ENCODE measurements at places on chromosomes 6 and 20.

- DNase-seq = no peak
Measured at GRCh38 chr20:48143435-48144081, 358.3 kb upstream of the SULF2 start.

GRCh38 chr6:45323656-45324224 lies 4.4 kb upstream of the RUNX2 start:
- DNase-seq = no peak

DNA sequence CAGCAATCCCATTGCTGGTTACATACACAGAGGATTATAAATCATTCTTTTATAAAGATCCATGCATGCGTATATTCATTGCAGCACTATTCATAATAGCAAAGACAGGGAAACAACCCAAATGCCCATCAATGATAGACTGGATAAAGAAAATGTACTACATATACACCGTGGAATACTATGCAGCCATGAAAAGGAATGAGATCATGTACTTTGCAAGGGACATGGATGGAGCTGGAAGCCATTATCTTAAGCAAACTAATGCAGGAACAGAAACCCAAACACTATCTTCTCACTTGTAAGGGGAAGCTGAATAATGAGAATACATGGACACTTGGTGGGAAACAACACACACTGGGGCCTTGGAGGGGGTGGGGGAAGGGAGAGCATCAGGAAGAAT lies 529.7 kb downstream of the TBC1D32 start:
- no peak for DNase-seq

- no peak for DNase-seq
Measured at GRCh38 chr6:44733868-44734267, 346.4 kb downstream of the CDC5L start.

GRCh38 chr6:14640631-14641030 lies 523.1 kb downstream of the CD83 start:
- DNase-seq = no peak

- DNase-seq = no peak
Measured at GRCh38 chr20:64080013-64080812, at the start of gene OPRL1. Gene OPRL1, plus strand, starts transcription at chr20:64080082. Its CDS starts 12,639 bp downstream, at chr20:64092721.

DNA sequence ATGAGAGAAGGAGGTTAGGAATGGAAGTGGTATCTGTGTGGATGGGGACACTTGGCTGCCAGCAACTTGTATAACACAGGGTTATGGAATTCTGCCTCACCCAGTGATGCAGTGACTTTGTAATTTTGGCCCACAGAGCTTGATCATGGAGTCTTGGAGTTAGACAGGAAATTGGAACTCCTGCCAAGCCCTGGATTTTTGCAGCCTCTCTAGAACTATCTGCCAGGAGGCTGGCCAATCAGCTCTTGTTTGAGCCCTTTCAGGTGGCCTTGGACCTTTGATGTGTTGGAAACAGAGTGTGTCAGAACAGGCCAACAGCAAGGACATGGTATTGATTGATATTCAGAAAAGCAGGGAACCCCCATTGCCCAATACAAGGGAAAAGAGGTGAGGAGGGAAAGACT lies 157.7 kb upstream of the GGTLC1 start:
- DNase-seq = no peak

- DNase-seq = no peak
Measured at GRCh38 chr20:2920473-2920872, 47.2 kb downstream of the PTPRA start.

DNA sequence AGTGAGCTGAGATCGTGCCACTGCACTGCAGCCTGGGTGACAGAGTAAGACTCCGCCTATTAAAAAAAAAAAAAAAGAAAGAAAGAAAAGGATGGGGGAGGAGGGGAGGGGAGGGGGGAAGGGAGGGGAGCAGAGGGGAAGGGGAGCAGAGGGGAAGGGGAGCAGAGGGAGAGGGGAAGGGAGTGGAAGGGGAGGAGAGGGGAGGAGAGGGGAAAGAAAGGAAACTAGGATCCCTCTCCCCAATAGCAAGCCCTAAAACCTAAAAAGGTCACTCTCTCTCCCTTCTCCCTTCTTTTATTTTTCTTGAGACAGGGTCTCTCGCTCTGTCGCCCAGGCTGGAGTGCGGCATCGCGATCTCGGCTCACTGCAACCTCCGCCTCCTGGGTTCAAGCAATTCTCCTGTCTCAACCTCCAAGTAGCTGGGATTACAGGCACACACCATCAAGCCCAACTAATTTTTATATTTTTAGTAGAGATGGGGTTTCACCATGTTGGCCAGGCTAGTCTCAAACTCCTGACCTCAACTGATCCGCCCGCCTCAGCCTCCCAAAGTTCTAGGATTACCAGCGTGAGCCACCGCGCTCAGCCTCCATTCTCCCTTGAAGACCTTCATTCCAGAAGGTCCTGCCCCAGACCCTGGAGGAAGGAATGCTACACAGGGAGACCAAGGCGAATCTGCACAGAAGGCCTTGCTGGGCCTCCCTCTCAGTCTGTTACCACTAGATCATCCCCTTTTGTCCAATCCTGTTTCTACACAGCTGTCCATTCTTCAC lies 45.8 kb upstream of the PIM1 start:
- DNase-seq = no peak

- no peak for DNase-seq
Measured at GRCh38 chr6:37934276-37934675, 114.7 kb downstream of the ZFAND3 start.

GRCh38 chr20:41356951-41357350 lies 9.7 kb downstream of the EMILIN3 start:
- no peak for DNase-seq

- DNase-seq = no peak
Measured at GRCh38 chr6:162785632-162786242, 58.0 kb downstream of the PACRG start.

DNA sequence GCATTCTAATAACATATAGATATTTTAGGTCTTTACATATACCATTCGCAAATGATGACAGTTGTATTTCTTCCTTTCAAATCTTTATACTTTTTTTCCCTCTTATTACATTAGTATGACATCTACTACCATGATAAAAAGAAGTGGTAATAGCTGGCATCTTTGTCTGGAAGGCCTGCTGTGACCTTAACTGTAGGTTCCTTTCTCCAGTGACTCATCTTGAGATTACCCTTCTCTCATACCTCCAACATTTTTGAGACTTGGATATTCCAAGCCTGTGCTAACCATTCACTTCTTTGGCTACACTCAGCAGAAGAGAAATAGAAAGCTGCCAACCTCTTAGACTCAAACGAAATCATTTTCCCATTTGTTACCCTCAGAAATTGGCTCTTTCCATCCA lies 30.3 kb downstream of the ZKSCAN8 start:
- no peak for DNase-seq

- no peak for DNase-seq
Measured at GRCh38 chr6:30169658-30170614, 6.6 kb downstream of the TRIM15 start.

GRCh38 chr6:99305021-99305554 lies 44.4 kb downstream of the FAXC start:
- no peak for DNase-seq

DNA sequence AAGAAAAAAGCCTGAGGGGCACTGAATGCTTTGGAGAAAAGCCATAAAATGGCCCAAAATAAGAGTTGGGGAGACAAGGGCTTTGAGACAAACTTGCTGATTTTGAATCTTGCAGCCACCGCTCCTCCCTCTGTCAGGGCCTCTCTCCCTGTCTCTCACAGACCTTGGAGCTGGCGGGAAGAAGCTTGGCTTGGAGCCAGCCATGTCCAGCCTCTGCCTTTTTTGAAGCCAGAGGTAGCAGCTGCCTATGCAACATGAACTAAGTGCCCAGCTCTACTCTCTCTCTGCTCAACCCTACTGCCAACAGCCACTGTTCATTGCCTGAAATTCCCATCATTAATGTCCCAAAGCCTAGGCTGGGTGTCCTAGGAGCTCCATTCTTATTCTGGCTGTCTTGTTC lies 63.7 kb upstream of the CTNNBL1 start:
- DNase-seq = peak; percentile 35

DNA sequence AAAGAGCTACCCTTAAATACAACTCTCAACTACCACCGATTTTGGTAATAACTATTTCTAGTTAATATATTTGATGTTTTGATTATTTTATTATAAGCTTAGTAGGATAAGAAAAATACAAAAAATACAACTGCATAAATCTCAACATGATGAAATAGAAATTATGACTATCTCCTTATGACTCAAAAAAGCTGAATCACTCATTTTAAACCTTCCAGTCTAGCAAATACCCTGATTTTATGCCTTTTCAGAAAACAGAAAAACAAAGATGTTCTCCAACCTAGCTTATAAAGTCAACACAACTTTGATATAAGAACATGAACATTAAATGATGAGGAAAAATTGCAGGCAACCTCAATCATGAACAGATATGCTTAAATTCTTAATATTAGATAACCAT lies 40.2 kb upstream of the DSE start:
- DNase-seq = no peak

GRCh38 chr6:3799719-3800118 lies 48.2 kb upstream of the PXDC1 start:
- no peak for DNase-seq

- no peak for DNase-seq
Measured at GRCh38 chr6:134452906-134453305, 135.0 kb upstream of the SGK1 start.

DNA sequence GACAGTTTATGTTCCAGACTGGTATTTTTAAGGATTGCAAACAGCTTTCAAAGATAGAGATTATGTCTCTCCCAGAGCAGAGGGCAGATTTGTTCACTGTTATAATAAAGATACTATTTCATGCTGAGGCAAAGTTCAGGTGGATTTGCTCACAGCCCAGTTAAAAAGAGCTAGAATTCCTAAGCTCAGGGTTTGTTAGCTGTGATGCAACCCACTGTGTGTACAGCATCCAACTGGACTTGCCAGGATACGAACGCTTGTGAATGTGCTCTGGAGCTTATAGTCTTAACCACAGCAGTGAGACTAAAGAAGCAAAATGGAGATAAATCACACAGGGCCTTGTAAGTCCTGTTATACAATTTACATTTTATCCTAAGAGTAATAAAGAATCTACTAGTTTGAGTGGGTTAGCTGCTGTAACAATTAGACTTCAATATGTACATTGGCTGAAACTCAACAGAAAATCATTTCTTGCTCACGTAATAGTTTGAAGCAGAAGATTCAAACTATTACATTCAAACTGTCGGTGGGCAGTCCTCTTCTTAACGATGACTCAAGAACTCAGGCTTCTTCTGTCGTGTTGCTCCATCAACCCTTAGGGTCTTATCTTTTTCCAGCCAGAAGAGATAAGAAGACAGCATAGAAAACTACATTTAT lies 204.0 kb upstream of the PLN start:
- DNase-seq = no peak

DNA sequence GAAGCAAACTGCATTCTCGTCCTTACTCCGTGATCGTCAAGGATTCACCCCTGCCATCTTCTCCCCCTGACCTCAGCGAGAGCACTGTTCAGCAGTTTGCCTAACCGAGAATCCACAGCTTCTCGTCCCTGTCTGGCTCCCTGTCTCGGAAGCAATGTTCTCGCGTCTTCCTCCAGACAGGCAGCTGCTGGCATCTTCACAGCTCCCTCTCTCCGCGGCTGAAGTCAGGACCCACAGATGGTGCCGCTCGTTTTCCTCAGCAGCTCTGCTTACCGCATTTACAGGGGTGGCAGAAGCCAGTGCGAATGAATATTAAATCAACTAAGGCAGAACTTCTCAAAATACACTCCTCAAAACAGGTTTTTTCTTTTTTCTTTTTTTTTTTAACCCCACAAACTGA lies 18.9 kb upstream of the SLC22A2 start:
- no peak for DNase-seq

- no peak for DNase-seq
Measured at GRCh38 chr20:8540466-8540865, 408.4 kb downstream of the PLCB1 start.

- DNase-seq = no peak
Measured at GRCh38 chr6:35370124-35370741, 27.9 kb downstream of the PPARD start.

- DNase-seq = no peak
Measured at GRCh38 chr6:131004936-131005335, 58.1 kb downstream of the EPB41L2 start.

GRCh38 chr6:131914967-131915751 lies 36.0 kb downstream of the CCN2 start:
- peak; percentile 40 for DNase-seq

GRCh38 chr6:132751306-132751705 lies 6.4 kb downstream of the VNN2 start:
- no peak for DNase-seq

DNA sequence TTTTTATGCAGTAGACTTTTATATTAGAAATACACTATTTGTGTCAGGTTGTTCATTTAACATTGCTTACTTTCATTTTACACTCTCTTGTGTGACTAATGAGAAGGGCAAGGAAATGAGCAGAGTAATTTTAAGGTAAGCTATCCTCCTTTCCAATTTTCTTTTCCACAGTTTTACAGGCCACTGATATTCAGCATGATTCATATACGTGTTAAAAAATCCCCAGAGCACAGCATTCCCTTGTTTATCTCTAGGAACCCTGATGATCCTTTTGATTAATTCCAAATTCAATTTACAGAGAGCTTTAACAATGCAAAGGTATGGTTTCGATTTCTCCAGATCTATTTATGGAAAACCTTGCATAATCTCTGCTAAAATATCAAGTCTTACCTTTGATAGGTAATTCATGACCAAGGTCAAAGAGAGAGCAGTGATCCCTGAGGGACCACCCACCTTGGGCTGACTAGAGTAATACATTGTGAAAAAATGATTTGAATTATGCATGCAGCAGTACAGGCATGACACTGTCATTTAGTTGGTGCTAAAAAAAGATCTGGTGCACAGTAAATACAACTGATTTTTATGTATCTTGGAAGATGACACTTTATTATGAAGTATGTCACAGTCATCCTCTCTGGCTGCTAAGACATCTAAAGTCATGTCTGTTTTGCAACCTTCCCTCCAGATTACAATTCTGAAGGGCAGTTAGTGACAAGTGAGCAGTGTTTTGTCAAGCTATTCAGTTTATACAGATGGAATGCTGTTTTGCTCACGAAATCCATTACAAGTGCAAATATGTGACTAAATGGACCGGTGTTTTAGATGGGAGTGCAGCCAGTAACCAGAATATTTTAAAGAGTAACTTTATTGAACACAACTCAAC lies 736.6 kb downstream of the EPHA7 start:
- no peak for DNase-seq
